ENCODE measurements at places on chromosomes 16 and 17.

GRCh38 chr16:22307838-22308237 lies 10.6 kb downstream of the POLR3E start:
- DNase-seq = no peak

- DNase-seq = peak; percentile 13
These were observed 72.8 kb downstream of the MMD start for GRCh38 chr17:55348749-55349354.

GRCh38 chr17:67439269-67439668 lies 62.2 kb downstream of the PITPNC1 start:
- DNase-seq = no peak

DNA sequence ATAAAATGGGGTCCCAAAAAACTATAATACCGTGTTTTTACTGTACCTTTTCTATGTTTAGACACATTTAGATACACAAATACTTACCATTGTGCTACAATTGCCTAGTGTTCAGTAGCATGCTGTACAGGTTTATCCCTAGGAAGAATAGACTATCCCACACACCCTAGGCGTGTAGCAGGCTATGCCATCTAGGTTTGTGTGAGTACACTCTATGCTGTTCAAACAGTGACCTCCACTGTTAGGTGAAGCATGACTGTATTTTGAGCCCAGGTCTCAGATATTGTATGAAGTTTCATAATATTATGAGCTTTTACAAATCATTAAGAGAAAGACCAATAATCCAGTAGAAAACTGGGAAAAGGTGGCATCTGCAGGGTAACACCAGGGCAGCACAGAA lies 23.6 kb downstream of the MILR1 start:
- no peak for DNase-seq

- peak; percentile 9 for DNase-seq
These were observed 69.2 kb downstream of the PRKCB start for GRCh38 chr16:23905027-23905426.

- peak; percentile 41 for DNase-seq
These were observed 68.9 kb downstream of the SNX11 start for GRCh38 chr17:48176471-48176855.

GRCh38 chr17:7413346-7413985 lies 5.8 kb downstream of the NLGN2 start:
- DNase-seq = no peak

- no peak for DNase-seq
These were observed 17.1 kb upstream of the C17orf58 start for GRCh38 chr17:68013385-68013784.

DNA sequence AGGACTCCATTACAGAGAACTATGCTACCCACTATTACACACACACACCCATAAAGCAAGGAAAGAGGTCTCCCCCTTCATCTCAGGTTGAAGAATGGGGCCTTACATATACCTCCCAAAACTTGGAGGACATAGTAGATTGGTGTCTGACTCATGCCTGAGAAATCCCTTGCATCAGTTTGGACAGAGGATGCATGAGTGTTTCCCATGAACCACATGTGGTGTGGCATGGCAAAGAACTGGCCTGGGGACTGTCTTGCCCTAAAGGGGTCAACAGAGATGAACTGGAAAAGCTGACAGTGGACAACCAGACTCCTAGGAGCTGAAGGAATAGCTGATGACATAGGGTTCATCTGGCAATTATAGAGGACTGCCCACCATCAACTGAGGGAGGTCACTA lies 54.0 kb downstream of the DYNLRB2 start:
- DNase-seq = no peak

DNA sequence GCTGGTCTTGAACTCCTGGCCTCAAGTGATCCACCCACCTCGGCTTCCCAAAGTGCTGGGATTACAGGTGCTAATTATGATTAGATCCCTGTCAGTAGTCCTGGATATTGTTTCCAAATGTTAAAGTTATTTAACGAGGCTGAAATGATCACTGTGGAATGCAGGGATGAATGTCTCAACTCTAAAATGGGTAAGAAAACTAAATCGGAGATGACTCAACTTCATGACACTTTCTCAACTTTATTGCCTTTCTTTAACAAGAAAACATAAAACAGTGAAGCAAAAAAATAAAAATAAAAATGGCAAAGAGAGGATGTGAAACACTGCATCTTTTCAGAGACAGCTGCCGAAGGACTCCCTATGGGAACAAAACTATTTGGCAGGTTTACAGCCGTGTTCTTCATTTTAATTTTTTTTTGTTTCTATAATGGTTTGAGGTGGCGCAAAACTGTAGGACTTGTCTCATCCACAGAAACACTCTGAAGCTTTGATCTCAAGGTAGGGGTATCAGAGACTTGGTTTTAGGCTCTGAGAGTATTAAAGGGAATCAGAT lies 382.0 kb downstream of the GRIN2A start:
- DNase-seq = no peak

DNA sequence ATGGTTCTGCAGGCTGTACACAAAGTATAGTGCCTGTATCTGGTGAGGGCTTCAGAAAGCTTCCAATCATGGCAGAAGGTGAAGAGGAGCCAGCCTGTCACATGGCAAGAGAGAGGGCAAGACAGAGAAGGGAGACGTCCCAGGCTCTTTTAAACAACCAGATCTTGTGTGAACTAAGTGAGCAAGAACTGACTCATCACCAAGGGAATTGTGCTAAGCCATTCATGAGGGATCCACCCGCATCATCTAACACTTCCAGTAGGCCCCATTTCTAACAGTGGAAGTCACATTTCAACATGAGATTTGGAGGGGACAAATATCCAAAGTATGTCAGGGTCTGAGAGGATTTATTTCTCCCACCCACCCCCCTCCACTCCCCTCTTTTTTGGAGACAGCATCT lies 56.2 kb upstream of the ELAC2 start:
- no peak for DNase-seq

DNA sequence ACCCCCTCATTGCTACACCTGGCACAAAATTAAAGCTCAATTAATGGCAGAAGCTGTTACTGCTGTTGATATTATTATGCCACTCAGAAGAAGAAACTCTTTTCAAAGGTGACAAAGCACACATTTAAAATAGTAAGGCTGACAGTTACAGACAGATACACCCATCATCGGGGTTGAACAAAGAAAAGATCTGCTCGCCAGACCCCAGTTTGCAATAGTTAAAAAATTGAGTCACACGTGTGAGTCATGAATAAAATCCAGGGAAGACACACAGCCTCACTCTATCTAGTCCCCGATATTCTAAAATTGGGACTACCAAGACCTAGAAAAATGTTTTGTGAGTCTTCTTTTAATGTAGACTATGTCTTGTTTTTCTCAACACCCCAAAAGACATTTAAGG lies 330.0 kb upstream of the SOX9 start:
- no peak for DNase-seq

DNA sequence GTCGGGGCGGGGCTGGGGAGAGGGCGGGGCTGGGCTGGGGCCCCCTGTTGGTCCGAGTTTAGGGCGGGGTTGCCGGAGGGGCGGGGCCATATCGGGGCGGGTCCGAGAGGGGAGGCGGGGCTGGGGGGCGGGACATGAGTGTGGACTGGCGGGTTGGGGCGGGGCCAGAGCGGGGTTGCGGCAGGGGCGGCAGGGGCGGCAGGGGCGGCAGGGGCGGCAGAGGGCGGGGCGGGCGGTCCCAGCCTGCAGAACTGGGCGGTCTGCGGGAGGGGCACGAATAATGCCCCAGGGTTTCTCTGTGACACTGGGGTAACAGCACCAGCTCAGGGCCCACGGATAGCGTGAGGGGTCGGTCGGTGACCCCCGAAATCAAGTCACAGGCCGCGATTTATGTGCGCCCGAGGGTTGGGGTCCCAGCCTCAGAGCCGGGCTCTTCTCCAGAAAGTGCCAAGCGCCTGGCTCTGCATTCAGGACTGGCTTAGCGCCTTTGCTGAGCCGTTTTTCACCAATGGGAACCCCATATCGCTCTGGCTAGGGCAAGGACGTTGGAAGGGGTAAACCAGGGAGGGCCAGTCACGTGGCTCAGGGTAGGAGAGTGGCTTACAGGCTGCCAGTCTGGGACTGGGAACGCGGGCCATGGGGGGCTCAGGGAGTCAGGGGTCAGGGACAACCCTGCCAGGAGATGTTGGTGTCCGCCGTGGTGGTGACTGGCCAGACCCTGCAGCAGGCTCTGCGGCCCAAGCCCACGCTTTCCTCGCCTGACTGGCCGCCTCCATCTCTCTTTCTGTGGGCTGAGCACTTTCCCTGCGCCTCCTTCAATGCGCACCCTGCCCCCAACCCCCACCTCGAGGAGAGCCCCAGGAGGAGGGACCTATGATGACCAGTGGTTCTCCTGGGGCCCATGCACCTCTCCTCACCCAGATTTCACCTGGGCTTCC lies 1.2 kb upstream of the METTL26 start:
- peak; percentile 65 for DNase-seq

DNA sequence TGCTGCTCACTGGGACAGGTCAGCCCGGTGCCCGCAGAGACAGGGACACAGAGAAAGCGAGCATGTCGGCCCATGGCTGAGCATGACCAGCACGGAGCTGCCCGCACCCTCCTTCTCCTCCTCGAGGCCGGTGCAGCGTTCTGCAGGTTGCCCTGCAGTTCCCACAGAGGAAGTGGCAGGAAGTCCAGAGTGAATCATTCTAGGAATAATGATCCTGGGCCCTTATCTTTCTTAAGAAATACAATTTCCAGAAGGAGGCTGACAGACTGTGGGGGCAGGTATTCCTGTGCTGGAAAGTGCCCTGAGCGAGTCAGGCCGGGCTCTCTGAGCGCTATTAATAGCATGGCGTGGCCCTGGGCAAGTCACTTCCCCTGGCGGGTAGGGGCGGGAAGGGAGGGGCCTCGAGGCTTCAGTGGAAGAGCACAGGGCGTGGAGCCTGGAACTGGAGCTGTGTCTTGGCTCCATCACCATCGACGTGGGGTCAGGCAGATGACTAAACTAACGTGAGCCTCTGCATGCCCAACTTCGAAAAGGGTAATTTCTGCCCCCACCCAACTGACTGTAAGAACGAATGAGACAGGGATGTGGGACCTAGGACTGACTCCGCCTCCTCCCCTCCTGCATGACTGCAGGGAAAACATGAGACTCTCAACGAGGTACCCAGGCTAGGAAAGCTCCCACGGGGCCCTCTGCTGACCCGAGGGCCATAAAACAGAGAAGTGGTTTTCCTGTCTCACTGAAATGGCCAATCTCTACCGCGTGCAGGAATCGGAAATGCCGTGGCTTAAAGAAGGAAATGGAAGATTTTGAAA lies 9.8 kb downstream of the TMEM204 start:
- no peak for DNase-seq

DNA sequence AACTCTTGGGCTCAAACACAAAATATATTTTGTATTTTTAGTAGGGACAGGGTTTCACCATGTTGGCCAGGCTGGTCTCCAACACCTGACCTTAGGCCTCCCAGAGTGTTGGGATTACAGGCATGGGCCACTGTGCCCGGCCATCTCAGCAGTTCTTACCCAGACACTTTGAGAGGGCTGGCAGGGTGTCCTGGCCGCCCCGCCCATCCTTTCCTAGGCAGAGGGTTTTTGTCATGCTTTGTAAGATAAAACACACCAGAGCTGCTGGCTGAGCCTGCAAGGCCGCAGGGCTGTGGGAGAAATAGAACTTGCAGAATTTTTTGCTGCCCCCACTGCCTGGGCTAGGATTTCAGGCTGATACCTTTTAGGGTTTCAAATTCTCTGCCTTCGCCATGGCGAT lies 8.7 kb downstream of the PPL start:
- no peak for DNase-seq

GRCh38 chr16:53775821-53776431 lies 72.0 kb downstream of the FTO start:
- DNase-seq = peak; percentile 79

- no peak for DNase-seq
These were observed 97.1 kb downstream of the ITFG1 start for GRCh38 chr16:47363761-47364160.

DNA sequence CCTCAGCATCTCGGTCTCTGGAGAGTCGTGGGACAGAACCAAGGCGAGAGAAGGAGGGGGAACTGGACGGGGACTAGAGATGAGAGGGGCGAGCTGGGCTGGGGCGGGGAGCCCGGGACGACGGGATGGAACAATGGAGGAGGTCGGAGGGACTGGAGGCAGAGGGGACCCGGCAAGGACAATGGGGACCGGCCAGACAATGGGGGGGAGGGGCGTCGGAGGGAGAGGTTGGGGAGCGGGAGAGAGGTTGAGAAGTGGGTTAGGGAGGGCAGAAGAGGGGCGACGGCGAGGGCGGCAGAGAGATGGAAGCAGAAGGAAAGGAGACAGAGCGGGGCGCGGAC lies 719 bp downstream of the NGFR start:
- DNase-seq = no peak

- peak; percentile 9 for DNase-seq
These were observed 72.7 kb upstream of the MYOCD start for GRCh38 chr17:12592941-12593340.

GRCh38 chr16:2147981-2148671 lies at the start of gene RAB26:
Gene RAB26, plus strand, starts transcription at chr16:2148625. Its CDS starts 159 bp downstream, at chr16:2148784.
- DNase-seq = no peak

DNA sequence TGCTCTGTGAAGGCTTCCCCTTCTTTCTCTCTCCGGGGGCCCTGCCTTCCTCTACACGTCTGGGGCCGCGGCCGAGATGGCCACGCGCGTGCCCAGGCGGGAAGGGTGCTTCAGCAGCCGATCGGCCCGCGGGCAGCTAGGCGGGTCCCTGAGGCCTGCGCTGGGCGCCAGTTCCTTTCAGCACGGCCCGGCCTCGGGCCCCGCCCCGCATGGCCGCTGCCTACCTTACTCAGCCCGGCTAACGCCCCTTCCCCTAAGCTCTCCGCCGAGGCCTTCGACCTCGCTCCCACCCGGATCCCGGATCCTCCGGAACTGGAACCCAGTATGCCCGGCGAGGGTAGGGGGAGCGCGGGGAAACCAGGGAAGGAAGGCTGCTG lies 335 bp downstream of the TMEM11 start:
- DNase-seq = no peak

DNA sequence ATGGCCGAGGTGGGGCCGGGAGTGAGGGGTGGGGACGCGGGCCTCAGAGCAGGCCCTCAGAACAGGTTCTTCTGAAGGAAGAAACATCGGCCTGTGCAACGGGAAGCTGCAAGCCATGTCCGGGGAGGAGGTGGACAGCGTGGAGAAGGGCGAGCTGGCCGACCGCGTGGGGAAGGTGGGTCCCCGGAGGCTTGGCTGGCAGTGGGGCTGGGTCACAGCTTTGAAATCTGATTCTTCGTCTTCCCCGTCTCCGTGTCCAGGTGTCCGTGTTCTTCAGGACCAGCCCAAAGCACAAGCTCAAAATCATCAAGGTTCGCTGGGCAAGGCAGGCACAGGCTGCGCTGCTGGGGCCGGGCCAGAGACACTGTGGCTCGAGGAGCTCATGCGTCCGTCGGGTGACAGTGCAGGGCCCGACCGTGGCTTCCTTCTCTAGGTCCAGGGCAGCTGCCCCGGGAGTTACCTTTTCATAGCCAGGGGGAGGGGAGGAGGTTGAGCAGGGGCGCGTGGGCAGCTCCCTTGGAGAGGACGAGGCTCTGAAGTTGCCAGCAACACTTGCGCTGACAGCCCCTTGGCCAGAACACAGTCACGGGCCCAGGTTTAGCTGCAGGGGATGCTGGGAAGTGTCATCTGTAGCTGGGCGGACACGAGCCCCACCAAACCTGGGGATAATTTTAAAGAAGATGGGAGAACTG lies 51.3 kb downstream of the MEAK7 start:
- no peak for DNase-seq

DNA sequence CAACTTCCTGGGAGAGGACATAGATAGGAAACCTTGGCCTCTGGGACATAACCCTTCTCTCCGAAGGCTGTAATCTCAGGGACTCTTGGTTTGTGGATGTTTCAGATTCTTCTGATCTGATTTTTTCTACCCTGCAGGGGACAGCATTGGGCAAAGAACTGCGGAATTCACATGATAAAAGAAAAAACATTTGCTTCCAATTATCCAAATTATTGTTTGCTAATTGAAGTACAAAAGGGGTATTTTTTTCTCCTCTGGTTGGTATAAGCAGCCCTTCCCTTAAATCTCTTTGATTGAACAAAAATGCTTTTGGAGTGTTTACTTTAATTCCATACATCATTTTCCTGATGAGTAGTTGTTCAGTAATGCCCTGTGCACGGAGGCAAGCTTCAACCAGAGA lies 251.7 kb upstream of the IRX3 start:
- DNase-seq = no peak
